AG20443 (cell line): ENCODE measurements at places on chromosomes 12 and 14.

- no peak for DNase-seq
These were observed 62.5 kb upstream of the SOX5 start for GRCh38 chr12:24011927-24012507.

- no peak for DNase-seq
These were observed 27.7 kb upstream of the FZD10 start for GRCh38 chr12:130134563-130134915.

- no peak for DNase-seq
These were observed 122.4 kb downstream of the GPR135 start for GRCh38 chr14:59342516-59343484.

DNA sequence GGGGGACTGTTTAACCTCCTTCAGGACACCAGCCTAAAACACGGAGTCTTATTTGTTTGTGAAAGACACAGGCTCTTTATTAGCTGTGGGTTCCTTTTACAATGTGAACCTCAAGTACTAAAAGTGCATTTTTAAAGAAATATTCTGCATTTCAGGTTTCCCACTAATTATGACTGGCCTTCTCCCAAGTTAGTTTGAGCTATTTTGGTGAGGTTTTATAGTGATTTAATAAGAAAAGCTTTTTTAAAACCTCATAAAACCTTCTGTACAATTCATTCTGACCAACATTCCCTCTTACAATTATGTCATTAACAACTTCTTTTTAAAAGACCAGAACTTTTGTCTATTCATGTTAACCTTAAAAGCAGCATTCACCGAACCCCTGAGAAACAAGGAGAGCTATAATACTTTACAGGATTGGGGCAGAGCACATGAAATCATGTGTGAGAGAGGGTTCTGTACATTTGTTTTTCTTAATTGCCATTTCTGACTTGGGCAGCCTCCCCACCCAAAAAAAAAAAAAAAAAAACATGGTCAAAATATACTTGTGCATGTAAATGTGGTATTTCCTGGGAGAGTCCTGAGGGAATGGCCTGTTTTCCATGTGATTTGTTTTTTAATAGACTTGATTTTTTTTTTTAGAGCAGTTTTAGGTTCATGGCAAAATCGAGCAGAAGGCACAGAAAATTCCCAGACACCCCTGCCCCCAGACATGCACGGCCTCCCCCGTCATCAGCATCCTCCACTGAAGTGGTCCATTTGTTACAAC, 169.5 kb downstream of the CHST11 start:
- DNase-seq = no peak
